AG04450 (cell line): ENCODE measurements at places on chromosomes 11 and 22.
A peak's percentile ranks its signal among the peaks of the same experiment; 100 is the strongest.

- no peak for DNase-seq
Measured at GRCh38 chr11:76316726-76317125, 64.2 kb downstream of the THAP12 start.

DNA sequence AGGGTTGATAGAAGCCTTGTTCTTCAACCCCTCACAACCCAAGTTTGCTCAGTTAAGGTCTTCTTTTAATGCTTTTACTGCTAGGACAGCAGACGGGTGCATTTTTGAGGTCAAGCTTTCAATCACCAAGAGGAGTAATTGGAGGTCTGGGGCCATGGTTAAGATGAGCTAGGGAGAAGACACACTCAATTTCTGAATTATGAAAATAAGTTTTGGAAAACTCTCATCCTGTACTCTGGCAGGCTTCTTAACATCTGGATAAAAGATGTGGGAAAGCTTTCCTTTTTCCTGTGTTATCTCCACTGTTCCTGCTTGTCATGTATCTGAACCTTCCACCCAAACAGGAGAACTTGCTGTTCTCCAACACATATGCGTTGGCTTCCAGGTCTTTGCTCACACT lies 9.7 kb downstream of the ABTB2 start:
- DNase-seq, result no peak

- DNase-seq, result no peak
Measured at GRCh38 chr22:46699091-46699490, 39.0 kb downstream of the CERK start.

GRCh38 chr11:81995889-81996288 lies 737.8 kb downstream of the FAM181B start:
- DNase-seq, result no peak

DNA sequence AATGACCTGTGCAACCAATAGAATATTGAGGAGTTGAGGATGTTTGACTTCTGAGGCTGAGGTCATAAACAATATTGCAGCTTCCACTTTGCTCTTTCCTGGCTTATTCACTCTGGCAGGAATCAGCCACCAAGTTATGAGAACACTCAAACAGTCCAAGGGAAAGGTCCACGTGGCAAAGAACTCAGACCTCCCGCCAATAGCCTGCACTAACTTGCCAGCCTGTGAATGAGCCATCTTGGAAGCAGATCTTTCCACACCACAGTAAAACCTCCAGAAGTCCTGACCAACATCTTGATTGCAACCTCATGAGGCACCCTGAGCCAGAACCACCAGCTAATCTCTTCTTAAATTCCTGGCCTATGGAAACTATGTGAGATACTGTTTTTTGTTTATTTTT lies 22.7 kb upstream of the PICALM start:
- no peak for DNase-seq

DNA sequence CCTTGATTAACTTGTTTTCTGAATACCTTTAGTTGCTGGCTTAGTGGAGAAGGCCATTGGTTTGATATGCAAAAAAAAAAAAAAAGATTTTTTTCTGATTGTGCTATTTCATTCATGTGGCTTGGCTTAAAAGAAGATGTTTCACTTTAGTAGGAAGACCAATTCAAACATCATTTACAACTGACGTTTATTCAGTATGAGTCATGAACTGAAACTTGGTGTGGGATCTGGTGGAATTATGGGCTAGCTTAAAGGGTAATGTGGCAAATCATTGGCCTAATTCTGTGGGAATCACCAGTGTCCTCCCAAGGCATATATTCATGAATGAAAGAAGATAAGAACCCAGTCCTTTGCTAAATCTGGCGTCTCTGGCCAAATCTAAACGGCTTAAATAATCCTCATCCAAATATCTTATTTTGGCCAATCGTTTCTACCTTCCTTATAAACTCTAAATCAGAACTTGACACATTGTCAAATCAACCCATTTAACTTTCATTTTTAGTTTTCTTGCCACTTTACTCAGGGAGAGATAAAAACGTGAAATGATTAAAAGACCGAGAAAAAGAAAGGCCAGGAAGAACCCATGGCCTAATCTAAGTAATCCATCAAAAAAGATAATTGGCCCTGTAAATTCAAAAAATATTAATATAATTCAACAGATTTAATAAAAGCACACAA lies 77.0 kb downstream of the DDIAS start:
- DNase-seq, result peak; percentile 32

GRCh38 chr22:26561756-26562417 lies 28.0 kb downstream of the TPST2 start:
- DNase-seq, result no peak

- DNase-seq, result no peak
Measured at GRCh38 chr22:27933186-27933983, 14.3 kb upstream of the PITPNB start.

- no peak for DNase-seq
Measured at GRCh38 chr11:21007297-21007696, 337.9 kb downstream of the NELL1 start.

GRCh38 chr11:76408171-76408965 lies 27.2 kb downstream of the GVQW3 start:
- DNase-seq, result no peak

DNA sequence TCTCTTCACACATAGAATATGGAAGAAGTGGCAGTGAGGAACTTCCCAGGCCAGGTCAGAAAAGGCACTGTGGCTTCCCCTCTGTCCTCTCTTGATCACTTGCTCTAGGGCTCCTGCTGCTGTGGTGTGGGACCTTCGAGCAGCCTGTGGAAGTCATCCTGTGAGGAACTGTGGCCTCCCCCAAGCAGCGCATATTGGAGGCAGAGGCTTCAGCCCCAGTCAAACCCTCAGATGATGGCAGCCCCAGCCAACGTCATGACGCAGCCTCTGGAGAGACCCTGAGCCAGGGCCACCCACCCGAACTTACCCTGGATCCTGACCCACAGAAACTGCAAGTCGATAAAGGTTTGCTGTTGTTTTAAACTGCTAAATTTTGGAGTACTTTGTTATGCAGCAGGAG lies 444.9 kb downstream of the TBC1D22A start:
- no peak for DNase-seq

- no peak for DNase-seq
Measured at GRCh38 chr11:97742717-97743116, 1278.0 kb upstream of the CNTN5 start.

- DNase-seq, result no peak
Measured at GRCh38 chr11:125180413-125181305, 16.1 kb downstream of the PKNOX2 start.

GRCh38 chr22:37534445-37534844 lies 15.2 kb upstream of the CARD10 start:
- no peak for DNase-seq

DNA sequence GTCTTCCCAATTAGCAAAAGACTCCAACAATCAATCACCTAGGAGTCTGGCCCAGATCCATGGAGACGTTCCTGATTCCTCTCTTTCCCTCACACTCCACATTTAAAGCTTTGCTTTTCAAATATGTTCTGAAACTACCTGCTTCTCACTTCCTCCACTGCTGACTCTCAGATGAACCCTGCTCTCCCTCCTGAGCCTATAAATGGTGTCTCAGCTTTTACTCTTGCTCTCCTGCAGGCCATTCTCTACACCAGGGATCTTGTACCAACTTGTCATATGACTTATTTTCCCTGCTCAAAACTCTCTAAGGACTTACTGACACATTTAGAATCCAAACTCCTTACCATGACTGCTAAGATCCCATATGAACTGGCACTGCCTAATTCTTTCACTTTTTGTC lies 138.4 kb upstream of the DDI1 start:
- no peak for DNase-seq

GRCh38 chr11:73995731-73996130 lies 13.1 kb upstream of the UCP2 start:
- no peak for DNase-seq

GRCh38 chr11:104765401-104766095 lies 132.7 kb downstream of the CASP12 start:
- no peak for DNase-seq

GRCh38 chr11:94563848-94564467 lies 3.2 kb upstream of the PIWIL4 start:
- DNase-seq, result no peak
